Fibroblast of lung (primary cell): ENCODE measurements at places on chromosomes 5 and 9.

DNA sequence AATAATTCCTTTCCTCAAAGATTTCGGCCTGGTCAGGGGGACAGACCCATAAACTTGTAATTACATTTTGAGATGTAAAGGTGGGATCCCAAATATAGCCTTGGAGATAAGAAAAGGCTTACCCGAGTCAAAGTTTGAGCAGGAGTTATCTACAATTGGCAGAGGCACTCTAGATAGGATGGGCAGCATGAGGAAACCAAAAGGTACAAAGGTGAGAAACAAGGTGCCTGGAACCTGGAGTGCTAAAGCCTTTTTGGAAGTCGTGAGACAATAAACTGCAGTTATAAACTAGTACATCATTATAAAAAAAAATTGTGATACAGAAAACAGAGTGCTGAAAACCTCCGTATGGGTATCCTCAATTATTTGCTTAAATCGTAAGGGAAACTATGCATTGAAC, 212.4 kb downstream of the EFNA5 start:
- DNase-seq: no peak

DNA sequence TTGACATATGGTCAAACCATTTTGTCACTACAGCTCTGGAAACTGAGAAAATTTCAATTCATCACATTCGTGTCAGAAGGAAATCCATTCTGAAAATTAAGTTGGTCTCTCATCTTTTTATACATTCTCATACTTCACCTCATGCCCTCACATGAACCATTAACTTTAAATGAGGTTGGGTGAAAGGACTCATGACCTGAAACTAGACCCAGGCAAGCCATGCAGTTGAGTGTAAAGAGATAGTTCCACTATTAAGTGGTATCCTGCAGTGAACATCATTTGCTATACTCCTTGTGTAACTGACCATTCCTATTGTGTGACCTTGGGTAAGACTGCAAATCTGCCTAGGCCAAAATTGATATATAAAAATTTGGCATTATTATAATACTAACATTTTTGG, 299.6 kb upstream of the GRIN3A start:
- no peak for DNase-seq

GRCh38 chr5:73777192-73777591, 151.2 kb downstream of the ARHGEF28 start:
- DNase-seq: no peak

- DNase-seq: no peak
Observed at GRCh38 chr5:178530526-178530925, 59.7 kb downstream of the COL23A1 start.

- no peak for DNase-seq
Observed at GRCh38 chr5:127834554-127834953, 131.4 kb downstream of the CCDC192 start.

GRCh38 chr5:106171708-106172107, 1499.0 kb downstream of the EFNA5 start:
- peak; percentile 73 for DNase-seq

DNA sequence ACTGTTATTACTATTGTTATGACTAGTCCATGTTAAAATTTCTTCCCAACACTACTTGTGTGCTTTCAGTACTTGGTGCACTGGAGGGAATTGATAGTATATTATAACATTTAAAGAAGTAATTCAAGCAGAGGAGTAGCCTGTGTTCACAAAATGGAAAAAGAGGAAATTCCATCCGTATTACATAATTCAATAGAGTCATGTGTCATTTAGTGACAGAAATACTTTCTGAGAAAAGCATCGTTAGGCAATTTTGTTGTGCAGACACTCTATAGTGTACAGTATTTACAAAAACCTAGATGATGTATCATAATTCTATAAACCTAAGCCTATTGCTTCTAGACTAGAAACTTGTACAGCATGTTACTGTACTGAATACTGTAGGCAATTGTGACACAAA, 78.3 kb upstream of the PCSK5 start:
- no peak for DNase-seq
